ENCODE measurements at places on chromosomes 13 and 19.

- DNase-seq, result no peak
These were observed 73.0 kb downstream of the GADD45B start for GRCh38 chr19:2548966-2549365.

GRCh38 chr13:77868717-77869116, 49.9 kb downstream of the EDNRB start:
- no peak for DNase-seq

DNA sequence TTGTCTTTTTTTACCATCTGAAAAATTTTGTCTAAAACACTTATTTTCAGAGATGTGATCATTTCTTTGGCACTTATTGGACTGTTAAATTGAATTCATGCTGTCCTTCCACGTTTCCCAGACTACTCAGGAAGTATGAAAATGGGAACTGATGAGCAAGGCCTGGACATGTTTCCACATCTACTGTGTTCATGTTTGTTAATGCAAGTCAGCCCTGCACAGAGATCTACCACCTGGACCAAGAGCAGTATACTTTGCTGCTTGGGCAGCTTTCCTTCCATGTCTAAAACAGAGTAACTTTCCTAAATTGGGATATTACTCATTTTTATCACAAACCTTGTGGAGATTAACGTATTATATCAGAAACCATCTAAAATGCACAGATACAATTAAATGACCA, 687.4 kb downstream of the DIAPH3 start:
- DNase-seq, result no peak

DNA sequence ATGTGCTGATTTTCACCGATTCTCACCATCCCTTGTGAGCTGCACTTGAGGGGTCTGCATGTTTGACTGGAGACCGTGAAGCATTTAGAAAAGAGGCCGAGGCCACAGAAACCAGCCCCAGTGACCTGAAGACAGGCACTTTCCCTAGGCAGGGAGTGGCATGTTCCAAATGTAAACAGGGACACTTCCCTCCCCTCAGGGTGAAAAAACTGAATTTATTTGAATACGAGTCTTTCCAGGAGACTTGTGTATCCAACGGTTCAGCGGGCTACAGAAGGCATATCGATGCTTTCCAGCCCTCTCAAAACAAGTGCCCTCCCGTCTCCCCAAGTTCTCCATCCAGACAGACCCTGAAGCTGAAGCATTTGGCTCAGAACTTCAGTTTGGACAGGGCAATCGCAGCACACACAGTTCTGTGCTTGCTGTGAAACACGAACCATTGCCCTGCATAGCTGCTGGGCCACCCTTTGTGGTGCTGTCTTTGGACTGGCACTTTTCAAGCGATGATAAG, 106.1 kb downstream of the ZIC5 start:
- no peak for DNase-seq
